ENCODE measurements at places on chromosomes 11 and 22.
A peak's percentile ranks its signal among the peaks of the same experiment; 100 is the strongest.

DNA sequence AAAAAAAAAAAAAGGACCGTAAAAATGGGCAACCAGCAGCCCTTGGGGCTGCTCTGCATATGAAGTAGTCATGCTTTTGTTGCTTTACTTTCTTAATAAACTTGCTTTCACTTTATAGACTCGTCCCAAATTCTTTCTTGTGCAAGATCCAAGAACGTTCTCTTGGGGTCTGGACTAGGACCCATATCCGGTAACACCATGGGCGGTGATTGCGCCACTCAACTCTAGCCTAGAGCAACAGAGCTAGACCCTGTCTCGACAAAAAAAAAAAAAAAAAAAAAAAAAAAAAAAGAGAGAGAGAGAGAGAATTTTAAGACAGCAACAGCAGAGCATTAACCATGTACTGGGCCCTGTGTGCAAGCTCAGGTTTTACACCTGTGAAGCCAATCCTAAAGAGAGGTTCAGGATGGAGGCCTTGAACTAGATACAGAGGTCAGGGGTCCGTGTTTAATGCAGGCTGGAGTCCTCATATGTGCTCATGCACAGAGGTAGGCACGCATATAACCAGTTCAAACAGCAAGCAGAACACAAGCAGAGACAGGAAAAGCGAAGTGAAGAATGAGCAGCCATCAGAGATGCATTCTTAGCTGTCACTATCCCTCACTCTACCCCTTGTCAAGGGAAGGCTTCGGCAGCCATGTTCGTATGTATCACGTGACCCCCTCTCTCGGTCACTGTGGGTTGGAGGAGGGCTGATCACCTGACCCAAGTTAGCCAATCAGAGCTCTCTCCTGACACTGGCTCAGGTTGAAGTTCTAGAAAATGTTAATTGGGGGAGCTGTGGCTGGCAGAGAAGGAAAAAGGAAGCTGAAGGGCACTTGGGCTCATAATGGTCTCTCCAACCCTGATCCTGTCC is 16.7 kb upstream of the SYT12 start:
- no peak for DNase-seq

DNA sequence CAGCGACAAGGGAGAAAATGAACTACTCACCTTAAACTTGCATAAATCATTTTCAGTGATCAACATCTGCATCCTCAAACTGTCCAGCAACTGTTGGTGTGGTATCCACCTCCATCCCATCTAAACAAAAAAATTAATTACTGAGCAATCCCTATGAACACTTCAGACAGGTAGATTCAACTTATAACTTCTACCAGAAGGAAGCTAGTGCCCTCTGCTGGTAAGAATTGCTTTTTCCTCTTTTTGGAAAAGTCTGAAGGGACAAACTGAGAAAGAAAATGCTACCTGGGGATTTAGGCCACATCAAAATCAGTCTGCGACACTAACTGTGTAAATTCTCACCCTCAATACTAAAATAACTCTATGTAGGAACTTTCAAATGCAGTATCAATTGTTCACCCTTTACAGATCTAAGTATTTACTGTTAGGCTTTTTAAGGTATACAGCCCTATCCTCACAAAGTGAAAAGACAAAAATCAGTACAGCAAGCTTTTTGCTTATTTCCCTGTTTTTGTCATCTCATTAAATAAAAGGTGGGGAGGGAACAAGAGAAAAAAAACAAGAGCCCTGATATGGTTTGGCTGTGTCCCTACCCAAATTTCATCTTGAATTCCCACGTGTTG is 17.9 kb downstream of the CLNS1A start:
- peak; percentile 49 for DNase-seq

GRCh38 chr11:48161951-48162884 is 54.4 kb upstream of the OR4B1 start:
- no peak for DNase-seq

DNA sequence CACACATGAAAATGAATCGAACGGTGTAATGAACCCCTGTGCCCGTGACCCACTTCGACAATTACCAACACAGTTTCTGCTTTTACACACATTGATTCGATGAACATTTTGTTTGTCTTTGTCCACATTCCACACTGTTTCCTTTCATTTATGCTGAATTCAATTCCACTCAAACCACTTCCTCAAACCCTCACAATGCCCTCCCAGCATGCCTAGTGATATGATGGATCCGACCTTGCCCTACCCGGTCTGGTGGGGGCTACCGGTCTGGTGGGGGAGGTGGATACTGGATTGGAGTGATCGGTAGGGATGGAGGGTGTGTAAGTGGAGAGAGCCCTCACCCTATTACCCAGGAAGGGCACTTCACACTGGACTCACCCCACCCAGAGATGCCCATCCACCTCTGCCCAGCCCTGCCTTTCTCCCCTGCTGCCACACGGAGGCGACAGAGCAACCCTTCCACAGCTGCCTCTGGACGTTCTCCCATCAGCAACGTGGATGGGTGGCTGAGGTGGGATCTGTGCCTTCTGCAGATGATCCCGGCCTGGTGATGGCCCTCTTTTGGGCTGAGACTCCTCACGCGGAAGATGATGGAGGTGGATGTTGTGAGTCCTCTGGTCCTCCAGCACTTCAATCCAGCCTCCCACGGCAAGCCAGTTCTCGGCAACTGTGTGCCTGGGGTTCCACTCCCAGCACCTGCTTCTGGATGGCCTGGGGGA is 33.0 kb upstream of the P2RY2 start:
- DNase-seq, result peak; percentile 53

DNA sequence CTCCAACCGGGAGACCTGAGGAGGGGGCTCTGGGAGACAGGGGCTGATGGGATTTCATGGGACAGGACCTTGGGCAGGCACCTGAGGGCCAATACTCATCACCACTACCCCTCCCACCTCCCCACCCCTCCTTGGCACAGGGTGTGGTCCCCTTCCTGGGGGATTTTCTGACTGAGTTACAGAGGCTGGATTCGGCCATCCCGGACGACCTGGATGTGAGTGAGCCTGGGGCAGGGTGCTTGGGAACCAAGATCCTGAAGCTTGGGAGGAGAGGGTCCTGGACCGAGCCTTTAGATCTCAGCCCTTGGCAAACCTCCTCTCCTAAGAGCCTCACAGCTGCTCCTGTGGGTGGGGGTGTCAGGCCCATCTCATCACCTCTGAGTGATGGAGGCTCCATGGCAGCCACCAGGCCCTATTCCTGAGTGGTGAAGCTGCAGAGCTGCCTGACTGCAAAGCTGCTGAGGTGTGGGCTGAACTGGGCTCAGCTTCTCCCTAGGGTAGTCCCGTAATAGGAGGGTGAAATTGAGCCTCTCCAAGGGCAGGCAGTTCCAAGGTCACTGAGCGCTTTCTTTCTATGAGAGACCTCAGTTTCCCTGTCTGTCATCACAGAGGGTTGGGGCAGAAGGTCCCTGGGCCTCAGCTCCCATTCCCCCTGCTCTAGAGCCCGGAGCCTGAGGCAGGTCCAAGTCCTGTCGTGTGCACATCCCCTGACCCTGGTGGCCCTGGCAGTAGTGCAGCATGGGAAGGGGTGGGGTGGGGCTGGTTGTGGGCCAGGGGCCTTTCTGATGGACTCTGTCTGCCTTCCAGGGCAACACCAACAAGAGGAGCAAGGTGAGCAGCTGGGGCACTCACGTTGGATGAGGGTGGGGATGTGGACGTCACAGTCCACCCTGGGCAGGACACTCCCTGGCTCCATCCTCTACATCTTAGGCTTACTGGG is 6.5 kb downstream of the RGL4 start:
- no peak for DNase-seq

DNA sequence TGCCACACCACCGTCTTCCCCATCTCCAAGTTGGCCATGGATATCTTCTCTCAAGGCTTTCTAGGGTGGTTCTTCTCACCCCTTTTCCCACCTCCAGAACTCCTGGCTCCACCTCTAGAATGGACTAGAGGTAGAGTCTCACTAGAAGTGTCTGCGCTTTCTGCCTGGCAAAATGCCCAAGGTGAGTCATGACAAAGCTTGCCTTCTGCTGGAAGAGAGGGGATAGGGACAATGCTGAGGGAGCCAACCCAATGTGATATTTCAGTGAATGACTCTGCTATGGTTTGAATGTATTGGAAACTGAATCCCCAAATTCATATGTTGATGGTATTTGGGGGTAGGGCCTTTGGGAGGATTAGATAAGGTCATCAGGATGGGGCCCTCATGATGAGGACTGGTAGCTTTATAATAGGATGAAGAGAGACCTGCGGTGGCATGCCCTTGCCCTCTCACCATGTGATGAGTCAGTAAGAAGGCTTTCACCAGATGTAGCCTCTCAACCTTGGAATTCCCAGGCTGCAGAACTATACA is 4.1 kb upstream of the CD82 start:
- DNase-seq, result no peak

GRCh38 chr11:76765863-76766350 is 17.2 kb upstream of the TSKU start:
- peak; percentile 24 for DNase-seq

DNA sequence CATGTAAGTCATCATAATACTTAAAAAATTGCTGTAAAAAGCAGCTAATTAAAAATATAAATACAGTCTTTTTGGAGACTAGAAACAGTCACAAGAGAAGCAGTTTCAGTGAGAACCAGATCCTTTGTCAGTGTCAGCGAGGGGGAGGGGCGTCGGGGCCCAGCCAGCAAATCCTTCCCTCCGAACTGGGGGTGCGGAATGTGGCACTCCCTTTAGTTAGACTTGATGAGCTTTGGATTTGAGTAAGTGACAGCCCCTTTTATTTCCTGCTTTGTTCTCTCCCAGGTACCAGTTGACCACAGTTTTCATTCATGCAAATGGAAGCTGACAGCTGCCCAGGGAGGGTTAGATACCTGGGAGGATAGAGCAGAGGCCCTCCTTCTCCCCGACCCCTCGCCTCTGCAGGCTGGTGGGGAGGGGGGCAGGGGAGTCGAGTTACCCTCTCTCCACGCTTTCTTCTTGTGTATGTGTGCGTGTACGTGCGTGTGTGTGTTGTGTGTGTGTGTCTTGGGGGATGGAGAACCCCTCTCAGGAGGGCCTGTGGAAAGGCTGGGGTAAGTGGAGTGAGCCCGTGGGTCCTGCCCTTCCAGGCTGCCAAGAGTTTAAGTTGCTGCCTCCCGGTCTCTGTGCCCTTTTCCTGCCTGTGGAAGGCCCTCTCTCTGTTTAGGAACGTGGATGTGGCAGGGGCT is 38.3 kb downstream of the PTPRJ start:
- DNase-seq, result no peak

DNA sequence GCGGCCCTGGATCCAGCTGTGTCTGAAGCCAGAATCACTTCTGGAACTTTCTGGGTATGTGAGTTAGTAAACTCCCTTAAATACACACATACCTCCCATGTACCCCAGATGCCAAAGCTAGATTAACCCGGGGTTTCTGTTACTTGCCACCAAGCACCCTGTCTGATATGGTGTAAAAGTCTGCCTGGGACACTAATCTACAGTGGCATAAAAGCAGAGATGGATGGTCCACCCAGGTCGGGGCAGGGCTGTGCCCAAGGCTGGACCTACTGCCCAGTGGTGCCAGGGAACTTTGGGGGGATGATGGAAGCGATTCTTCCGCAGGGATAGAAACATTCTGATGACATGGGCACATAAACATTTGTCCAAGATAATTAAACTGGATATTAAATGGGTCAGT is 12.7 kb downstream of the MRGPRF start:
- no peak for DNase-seq

GRCh38 chr11:69489746-69490365 is 8.4 kb downstream of the LINC01488 start:
- no peak for DNase-seq

GRCh38 chr22:39205344-39206021 is 39.3 kb downstream of the PDGFB start:
- DNase-seq, result peak; percentile 46

- no peak for DNase-seq
Measured at GRCh38 chr11:67499808-67500483, 5.2 kb downstream of the PITPNM1 start.

DNA sequence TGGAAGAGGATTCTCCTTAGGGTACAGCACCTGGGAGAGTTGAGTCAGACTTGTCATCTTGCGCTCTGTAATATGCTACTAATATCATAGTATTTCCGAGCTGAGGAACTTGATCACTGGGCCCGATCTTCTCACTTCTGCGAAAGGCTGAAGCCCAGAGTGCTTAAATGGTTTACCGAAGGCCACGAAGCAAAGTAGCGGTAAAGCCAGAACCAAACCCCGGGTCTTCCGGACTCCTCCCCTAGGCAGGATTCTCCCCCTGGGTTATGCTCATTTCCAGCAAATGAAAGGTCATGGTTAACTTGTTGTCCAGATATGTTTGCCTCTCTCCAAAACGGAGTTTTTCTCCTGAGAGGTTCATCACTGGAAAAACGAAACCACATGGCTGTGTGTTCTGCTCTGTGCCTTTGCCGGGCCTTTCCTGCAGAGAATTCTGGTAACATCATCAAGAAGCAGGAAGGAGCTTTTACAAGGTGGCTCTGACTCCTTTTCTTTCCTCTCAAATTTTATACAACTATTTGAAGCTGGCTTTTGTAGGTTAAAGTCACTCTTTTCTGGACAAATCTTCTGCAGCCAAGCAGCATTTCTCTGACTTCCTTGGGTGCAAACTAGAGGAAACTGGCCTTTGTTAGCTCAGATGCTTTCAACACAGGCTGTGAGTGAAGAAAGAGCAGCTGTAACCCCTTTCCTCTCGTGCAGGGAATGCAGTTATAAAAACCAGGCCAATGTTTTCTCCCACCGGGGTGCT is 35.5 kb downstream of the UBASH3B start:
- peak; percentile 68 for DNase-seq

GRCh38 chr22:49962012-49962750 is 1.6 kb downstream of the PIM3 start:
- peak; percentile 89 for DNase-seq

DNA sequence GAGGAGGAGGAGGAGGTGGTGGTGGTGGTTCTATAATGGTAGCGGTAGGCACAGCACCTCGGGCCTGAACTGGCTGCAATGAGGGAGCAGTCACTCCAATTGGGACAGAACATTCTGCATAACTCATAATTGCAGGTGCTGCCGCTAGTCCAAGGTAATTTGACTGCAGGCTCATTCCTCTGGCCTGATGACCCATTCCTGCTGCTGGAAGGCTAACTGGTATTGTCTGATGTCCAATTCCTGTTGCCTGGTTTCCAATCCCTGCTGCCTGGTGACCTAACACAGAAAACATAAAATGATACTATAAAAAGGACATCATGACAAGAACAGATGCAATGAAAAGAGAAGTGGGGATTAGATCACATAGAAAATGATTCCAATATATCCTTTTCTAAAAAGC is 7.9 kb upstream of the AGBL2 start:
- no peak for DNase-seq

- DNase-seq, result no peak
Measured at GRCh38 chr11:70076461-70076931, 1.6 kb upstream of the ANO1 start.

Data from AG10803 (cell line).